ENCODE measurements at places on chromosomes 11 and 22.

GRCh38 chr11:124887667-124888013, 10.0 kb downstream of the ROBO4 start:
- no peak for DNase-seq

DNA sequence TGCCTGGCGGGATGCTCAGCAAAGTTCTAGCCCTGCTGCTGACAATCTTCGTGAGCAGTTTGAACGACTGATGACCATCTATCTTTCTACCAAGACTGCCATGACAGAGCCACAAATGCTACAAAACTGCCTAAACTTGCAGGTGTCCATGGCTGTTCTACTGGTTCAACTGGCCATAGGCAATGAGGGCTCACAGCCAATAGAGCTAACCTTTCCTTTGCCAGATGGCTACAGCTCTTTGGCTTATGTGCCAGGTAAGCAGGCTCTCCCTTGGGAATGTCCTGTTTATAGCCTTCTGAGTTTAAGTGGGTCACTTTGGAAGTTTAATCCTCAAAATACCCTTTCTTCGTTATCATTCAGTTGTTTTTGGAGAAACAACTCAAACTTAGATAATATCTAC, 20.1 kb downstream of the UBE4A start:
- DNase-seq = no peak

DNA sequence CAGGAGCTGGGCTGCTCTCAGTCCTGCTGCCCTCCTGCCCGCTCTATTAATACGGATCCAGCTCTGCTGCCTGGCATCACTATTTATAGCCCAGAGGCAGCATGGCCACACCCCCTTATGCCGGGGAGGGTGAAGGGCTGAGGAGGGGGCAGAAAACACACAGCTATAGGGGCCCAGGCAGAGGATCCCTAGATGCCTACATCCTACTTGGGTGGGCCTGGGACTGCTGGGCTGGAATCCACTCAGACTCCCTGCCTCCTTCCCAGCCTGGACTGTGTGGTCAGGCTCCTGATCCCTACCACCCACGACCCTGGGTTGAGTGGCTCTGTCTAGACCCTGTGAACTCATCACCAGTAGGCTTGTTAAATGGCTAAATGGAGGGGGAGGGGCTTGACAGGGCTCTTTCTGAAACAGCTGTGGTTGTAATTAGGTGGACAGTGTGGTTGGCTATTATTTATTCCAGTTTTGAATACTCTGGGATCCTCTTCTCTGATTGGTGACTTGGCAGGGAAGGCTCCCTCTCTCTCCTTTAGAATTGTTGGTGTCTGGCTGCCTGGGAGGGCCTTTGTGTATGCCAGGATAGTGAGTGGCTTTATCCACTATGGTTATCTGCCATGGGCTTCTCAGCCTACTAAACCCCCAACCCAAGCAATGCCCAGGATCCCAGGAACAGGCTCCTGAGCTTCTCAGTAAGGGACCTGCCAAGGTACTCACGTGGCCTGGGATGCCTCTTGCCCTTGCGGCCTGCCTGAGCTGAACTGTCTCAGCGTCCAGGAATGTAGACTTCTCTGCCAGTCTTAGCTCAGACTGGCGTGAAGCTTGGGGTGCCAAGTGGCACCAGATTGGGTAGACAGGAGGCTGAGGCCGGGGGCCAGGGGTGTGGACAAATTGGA, 15.2 kb downstream of the PHLDB1 start:
- no peak for DNase-seq

DNA sequence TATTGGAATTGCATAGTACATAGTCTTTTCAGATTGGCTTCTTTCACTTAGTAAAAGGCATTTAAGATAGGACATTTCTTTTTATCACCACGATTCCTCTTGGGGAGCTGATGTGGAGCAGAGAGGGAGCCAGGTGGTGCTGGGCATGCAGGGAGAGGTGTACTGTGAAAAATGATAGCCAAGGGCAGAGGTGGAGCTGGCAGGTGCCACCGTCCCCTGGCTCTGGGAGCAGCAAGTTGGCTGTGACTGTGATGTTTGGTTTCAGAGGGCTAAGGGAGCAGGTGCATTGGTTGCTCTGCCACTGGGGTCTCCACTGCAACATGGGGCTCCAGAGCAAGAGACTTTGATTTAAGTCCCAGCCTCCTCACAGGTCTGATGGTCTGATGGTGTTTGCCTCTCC, 16.5 kb downstream of the SGSM1 start:
- no peak for DNase-seq

- no peak for DNase-seq
Observed at GRCh38 chr11:117627259-117627658, 169.8 kb downstream of the DSCAML1 start.

All from right atrium auricular region (tissue), 2 donors.